ENCODE measurements at places on chromosomes 16 and 17.

GRCh38 chr17:47170710-47171109 lies 18.4 kb downstream of the CDC27 start:
- no peak for DNase-seq

DNA sequence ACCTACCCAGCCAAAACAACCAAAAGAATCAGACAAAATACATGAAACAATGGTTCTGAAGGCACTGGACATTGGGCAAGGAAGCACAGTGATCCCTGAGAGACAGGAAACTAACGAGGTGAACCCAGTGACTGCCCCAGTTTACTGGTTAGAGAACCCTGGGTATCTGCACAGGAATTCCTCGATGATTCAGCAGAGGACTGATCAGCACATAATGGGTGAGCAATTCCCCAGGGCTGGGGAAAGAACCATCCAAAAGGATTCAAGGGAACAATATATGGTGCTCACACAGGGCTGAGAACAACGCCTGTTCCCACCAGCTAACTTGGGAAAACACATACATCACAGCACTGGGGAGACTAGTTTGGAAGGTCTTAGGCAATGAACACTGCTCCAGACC lies 167.2 kb downstream of the PARN start:
- DNase-seq, result no peak

DNA sequence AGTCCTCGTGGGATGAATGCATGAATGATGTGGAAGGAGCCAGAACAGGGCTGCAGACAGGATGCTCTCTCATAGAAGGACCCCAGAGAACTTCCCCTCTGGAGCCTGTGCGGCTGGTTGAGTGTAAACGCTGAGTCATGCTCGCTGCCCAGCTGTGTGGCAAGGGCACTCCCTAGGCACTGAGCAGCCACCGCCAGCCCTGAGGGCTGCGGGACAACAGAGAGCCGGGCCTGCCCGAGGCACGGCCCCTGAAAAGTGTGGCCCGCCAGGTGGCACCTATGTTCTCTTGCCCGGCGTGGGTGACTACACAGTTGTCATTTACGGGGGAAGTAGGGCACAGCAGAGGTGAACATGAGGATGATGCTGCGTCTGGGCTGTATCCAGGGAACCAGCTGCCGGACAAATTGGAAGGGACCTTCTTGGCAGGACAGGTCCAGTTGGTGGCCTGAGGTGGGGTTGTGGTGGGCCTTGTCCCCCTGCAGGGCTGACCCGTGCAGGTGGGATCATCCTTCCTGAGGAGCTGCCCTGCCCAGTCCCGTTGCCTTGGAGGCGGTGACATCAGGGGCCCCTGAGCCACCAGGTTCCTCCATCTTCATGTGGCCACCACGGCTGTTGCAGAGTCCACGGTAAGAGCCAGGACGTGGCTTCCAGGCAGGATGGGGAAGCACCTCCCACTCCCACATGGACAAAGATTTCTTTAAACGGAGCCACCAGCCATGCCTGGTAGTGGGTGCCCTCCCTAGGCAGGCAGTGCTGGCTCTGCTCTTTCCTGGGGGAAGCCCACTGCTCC lies 94.8 kb upstream of the CBX4 start:
- DNase-seq, result no peak

- no peak for DNase-seq
These were observed 14.6 kb downstream of the ODF4 start for GRCh38 chr17:8354236-8354635.

GRCh38 chr16:67207249-67208091 lies 8.5 kb downstream of the ELMO3 start:
- no peak for DNase-seq

GRCh38 chr16:82363026-82363816 lies 193.2 kb upstream of the MPHOSPH6 start:
- no peak for DNase-seq

DNA sequence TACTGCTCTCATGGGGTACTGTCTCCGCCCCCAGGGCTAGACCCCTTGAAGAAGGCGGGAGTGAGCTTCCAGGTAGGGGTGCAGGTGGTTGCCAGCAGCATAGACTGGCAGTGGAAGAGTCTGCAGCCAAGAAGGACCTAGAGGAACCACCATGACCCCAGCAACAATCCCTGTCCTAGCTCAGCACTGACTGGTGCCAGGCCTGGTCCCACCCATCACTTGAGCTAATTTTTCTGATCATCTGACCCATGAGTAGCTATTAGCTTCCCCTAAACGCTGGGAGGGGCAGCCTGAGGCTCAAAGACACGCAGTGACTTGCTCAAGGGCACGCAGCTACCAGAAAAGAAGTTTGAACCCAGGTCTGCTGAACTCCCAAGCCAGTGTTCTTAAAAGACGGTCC lies 945 bp downstream of the PRM3 start:
- no peak for DNase-seq

- DNase-seq, result no peak
These were observed 62.5 kb downstream of the CYLD start for GRCh38 chr16:50804290-50804907.

DNA sequence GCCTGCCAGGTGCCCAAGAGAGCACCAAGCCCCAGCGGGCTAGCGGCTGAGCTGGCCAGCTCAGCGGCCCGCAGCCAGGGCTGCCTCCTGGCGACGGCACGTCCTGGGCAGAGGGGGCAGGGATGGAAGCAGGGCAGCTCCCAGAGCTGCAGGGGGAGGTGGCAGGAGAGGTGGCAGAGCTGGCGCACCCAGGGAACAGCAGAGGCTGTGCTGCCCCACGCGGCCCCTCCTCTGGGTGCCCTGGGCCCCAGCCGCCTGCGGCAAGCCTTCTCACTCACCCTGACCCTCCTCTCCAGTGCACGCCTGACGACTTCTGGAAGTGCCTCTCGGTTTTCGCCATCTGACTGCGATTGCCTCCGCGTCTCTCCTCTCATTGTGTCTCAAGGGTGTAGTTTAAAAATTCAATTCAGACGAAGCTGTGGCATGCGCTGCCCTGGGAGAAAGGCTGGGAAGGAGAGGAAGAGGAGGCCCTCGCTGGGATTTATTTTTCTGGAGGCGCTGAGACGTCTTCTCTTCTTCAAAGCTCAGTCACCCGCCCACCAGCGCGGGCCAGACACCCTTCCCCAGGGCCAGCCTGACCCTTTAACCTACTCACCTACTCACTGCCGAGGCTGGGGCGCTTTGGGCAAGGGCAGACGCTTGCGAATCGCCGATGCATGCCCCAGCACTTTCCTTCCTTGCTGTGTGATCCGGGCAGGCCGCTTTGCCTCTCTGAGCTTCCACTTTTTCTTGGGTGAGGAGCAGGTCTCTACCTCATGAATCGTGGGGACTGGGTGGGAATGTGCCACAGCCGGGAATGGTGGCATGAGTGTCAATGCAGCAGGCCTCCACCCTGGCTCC lies 24.9 kb downstream of the GSE1 start:
- DNase-seq, result no peak

- no peak for DNase-seq
These were observed 631 bp downstream of the RETREG3 start for GRCh38 chr17:42608305-42609181.

DNA sequence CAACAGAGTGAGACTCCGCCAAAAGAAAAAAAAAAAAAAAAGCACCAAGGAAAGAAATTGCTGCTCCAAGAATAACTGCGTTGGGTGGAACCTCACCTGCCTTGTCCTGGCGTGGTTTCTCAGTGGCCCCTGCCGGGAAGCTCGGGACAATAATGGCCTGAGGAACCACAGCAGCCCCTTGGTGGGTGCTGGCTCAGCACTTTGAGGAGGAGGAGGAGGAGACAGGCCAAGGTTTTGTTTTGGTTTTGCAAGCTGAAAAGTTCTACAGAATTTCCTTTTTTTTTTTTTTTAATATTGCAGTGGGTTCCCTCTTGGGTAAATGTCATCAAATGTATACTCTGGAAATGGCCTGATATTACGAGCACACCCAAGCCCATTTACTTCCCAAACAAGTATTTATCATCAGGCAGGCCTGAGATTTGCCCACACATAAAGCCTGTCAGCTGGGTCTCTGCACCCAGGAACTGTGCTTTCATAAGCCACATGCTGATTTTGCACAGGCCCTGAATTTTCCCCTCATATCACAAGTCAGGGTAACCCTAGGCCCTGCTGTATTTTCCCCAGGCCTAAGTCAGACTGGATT lies 78.3 kb downstream of the SOCS1 start:
- no peak for DNase-seq

GRCh38 chr17:78892520-78892919 lies 10.5 kb downstream of the CEP295NL start:
- DNase-seq, result no peak

- no peak for DNase-seq
These were observed 24.6 kb downstream of the CNGB1 start for GRCh38 chr16:57946181-57946801.

DNA sequence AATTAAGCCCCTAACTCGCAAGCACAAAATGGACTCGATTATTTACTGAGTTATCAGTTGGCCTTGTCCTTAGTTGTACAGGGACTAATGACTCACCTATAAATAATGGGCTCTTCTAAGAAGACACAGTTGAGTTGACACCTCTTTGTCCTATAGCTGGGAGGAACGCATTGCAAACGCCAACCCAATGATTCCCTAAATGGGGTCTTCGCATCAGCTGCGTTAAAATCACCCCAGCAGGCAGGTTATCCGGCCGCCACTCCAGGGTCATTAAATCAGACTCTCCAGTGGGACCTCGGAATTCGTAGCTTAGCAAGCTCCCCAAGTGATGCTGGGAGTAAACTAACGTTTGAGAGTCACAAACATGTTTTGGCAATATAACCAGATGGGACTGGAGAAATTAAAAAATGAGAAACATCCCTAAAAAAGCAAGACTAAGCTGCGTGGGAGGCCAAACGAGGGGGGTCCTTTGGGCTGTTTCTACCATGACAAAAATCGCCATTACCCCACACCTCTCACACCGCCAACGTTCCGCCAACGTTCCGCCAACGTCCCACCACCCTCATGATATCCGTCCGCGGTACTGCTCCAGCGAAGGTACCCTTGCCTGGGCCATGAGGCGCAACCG lies 932 bp upstream of the NFE2L1 start:
- no peak for DNase-seq

DNA sequence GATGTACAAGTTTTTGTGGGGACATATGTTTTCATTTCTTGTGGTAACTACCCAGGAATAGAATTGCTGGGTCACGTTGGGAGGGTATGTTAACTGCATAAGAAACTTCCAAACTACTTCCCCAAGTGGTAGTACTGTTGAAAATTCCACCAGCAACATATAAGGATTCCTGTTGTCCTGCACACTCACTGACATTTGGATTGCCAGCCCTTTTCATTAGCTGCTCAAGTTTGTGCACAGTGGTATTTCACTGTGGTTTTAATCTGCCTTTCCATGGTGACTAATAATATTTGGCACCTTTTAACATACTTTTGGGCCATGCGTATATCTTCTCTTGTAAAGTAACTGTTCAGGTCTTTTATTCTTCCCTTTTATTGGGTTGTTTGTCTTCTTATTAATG lies 103.3 kb downstream of the GNAO1 start:
- DNase-seq, result no peak

DNA sequence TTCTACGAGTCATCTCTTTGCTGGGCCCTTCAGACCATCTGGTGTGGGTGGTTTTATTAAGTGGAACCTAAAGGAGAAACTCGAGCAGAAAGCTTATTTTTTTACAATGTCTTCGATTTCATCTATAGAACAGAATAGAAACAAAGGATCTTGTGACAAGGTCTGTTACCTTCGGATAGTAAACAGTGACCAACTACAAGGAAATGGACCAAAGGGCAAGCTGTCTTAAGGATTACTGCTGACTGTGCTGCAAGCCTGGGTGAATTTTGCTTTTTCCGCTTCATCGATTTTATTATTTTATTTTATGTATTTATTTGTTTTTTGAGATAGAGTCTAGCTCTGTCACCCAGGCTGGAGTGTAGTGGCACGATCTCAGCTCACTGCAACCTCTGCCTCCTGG lies 348.9 kb upstream of the ERCC4 start:
- DNase-seq, result no peak

GRCh38 chr17:55843785-55844184 lies 92.9 kb downstream of the PCTP start:
- no peak for DNase-seq

DNA sequence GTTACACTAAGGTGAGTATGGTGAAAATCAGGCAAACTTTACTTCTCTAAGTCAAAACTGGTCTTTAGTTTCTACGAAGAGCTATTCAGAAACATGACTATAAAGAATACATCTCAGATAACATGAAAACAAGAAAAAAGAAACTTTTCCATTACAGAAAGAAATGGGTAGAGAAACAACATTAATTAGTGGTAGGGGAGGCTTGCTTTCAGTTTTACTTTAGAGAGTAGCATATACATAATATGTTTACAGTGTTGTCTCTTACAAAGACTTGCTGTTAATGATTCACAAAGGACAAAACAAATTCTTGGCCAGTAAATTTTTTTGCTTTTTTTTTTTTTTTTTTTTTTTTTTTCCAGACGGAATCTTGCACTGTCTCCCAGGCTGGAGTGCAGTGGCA lies 34.2 kb downstream of the CRLF3 start:
- no peak for DNase-seq

Data from right forelimb (tissue), 1 donor.